Anterior cingulate cortex (tissue), 58 donors: ENCODE measurements at places on chromosomes 7 and 10.

GRCh38 chr7:155856656-155857055 lies 44.4 kb upstream of the SHH start:
- DNase-seq: no peak

DNA sequence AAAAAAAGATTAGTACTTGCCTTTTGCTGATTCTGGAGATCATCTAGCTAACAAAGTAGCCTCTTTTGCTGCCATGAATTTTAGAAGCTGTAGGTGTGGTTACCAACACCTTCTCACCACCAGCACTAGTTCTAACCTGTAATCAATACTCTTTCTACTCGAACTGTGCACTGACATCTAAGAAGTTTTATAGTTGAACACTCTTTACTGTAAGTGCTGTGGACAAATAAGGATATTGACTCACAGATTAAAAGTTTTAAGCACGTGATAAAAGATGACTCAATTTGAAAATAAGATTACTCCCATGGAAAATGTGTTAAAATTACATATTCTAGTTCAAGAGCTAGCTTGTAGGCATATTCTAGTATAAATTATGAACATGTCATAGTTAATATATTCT lies 89.9 kb downstream of the REEP3 start:
- no peak for DNase-seq

GRCh38 chr7:98557538-98558031 lies 59.5 kb upstream of the NPTX2 start:
- no peak for DNase-seq

DNA sequence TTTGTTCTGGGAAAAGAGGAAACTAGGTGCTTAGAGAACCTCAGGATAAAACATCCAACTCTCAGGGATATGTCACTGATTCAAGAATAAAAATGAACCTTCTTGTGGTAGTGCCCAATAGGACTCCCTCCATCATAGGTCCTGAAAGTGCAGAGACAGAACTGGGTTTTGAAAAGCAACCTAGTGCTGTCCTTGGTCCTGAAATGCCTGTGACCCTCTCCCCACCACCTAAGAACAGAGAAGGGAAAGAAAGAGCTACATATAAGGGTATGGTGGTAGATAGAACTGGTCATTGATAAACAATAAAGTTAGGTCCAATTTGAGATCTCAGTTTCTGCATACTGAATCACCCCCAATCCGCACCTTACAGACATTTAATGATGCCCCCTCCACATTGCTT lies 953.3 kb downstream of the XPNPEP1 start:
- DNase-seq: no peak

DNA sequence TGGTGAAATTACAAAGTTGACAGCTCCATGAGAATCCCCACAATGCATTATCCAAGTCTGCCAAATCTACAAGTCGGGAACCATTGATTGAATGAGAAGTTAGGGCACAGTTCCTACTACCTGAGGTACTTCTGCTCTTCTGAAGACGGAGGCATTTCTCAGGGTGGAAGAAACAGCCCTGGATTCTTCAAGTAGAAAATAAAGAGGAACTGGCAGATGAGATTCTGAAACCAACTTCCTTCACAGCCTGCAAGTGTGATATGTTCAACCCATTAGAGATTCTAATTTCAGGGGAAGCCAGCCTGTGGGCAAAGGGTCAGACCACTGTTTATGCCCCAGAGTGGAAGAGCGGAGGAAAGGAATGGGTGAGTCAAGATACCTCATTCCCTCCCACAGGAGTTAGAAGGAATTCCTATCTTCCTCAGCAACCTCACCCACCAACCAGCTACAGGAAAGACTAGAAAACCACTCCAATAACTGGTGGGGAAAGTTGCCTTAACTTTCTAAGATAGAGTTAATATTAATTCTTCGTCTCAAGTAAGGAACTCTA lies 50.5 kb upstream of the BMPER start:
- DNase-seq: no peak

GRCh38 chr7:140604760-140605159 lies 35.9 kb downstream of the DENND2A start:
- no peak for DNase-seq

- DNase-seq: no peak
Measured at GRCh38 chr7:4700577-4701235, 18.6 kb downstream of the FOXK1 start.

GRCh38 chr10:112359606-112360307 lies 14.2 kb upstream of the ACSL5 start:
- no peak for DNase-seq

- no peak for DNase-seq
Measured at GRCh38 chr10:9315292-9315691, 1260.8 kb downstream of the GATA3 start.

DNA sequence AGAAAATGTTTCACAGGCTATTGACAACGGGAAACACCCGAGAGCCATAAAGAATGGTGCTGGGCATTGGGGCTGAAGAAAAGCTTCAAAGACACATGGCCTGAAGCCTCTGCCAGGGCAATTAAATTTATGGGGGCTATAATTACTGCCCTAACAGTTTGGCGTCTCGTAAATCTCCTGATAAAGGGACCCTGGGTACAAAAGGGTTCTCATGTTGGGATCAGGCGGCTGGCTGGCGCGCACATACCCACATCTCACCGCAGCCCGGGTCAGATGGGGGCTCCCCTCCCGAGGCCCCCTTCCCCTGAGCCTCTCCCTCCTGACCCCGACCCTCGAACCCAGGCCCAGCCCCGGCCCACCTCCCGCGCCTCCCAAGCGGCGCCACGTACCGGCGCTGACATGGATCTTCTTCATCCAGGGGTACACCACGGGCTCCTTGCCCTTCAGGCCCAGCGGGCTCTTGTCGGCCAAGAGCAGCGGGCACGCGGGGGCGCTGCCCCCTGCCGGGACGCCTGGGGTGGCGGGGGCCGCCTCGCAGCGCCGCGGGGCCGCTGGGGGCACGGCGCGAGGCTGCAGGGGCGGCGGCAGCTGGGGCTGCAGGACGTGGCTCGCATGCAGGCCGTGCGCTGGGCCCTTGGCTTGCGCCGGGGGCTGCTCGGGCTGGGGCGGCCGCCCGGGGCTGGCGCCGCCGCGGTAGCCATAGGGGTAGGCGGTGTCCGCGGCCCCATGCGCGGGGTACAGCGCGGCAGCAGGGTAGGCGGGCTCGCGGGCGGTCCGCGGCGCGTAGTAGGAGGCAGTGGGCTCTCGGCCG lies 623 bp downstream of the HOXA4 start:
- DNase-seq: no peak

GRCh38 chr10:102678842-102679289 lies 34.6 kb downstream of the TRIM8 start:
- DNase-seq: peak; percentile 75
